ENCODE measurements at places on chromosomes 4 and X.

DNA sequence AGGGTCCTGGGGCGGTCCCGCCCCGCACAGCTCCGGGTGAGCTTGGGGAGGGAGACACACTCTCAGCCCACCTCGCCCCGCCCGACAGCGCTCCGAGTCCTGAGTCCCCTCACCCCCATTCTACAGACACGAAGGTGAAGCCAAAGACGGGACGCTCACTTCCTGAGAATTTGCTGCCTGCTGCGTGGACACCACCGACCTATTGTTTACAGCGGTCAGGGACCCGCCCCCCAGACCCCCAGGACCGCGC is 796 bp upstream of the ZNF141 start:
- no peak for DNase-seq

GRCh38 chrX:156001667-156002021 is 4.1 kb downstream of the IL9R start:
- no peak for DNase-seq

GRCh38 chr4:24053934-24054333 is 164.1 kb upstream of the PPARGC1A start:
- DNase-seq: no peak

- DNase-seq: no peak
Measured at GRCh38 chr4:152176627-152177214, 359.2 kb downstream of the FBXW7 start.

DNA sequence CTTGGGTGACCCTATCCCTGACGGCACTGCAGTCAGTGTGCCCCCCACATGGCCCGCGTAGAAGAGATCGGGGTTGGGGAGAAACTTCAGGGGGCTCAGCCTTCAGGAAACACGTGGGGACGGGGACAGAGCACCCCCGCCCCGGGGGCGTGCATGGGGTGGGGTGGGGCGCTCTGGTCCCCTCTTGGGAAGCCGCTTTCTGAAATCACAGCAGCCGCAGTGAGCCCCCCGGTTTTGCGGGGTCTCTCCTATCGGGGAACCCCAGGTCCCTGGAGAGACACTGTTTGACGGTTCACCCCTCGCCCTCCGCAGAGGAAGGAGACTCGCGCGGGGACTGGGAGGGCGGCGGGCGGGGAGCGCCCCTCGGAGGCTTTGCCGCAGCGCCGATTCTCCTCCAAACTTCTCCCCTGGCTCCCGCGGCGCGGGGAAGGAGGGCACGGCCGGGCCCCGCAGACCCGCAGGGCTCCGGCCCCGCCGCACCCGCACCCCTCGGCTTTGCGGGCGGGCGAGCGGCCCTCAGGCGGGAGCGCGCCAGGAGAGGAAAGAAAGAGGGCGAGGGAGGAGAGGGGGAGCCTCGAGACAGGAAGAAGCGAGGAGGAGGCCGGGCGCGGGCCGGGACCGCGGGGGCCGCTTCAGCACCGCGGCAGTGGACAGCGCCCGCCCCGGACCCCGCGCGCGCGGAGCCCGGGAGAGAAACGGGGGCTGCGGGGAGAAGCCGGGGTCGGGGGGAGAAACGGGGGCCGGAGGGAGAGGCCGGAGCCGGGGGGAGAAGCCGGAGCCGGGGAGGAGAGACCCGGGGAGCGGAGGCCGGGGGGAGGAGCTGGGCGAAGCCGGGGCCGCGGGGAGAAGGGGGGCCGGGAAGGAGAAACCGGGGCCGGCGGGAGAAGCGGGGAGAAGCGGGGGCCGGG is 612 bp downstream of the CPLX1 start:
- no peak for DNase-seq

DNA sequence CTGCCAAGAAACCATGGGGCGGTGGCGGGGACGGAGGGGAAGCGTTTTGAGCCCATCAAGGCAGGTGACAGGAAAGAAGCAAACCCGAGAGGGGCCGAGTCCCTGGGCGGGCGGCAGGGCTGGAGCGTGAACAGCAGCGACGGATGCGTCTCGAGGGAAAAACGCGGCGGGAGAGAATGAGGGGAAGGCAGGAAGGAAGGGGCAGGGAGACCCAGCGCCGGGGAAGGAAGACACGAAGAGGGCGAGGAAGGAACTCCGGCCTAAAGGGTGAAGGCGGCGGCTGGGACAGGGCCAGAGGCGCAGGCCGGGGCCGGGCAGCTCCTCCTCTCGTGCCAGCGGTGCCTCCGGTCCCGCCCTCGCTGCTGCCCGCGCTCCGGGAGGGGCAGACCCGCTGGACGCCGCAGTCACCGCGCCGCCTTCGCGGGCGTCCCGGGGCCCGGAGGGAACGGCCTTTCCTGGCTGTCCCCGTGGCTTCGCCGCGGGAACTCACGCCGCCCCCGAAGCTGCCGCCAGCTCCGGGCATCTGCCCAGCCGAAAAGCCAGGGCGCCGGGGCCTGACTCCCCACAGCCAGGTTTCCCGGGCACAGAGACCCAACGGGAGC is 751 bp upstream of the RGS12 start:
- no peak for DNase-seq

GRCh38 chr4:103092245-103092644 is 7.4 kb downstream of the BDH2 start:
- DNase-seq: no peak

DNA sequence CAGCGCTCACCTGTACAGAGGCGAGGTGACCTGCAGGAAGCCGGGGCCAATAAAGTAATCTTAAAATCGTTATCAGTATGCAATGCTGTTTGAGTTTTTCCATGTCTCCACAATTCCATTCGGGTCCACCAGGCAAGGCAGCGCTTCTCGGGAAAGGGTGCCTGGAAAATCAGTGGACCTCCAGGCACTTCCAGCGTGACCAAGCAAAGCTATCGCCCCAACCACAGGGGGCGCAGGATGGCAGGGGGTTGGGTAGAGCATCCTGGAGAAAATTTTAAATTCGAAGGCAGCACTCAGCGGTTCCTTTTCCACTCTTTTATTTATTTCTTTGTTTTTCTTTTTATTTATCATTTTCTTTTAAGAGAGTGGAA is 5.4 kb upstream of the SOX3 start:
- DNase-seq: no peak

GRCh38 chr4:117135634-117136354 is 50.4 kb upstream of the TRAM1L1 start:
- no peak for DNase-seq

- DNase-seq: no peak
Measured at GRCh38 chr4:112511093-112511802, 4.7 kb downstream of the NEUROG2 start.

- no peak for DNase-seq
Measured at GRCh38 chr4:187501731-187502130, 493.8 kb upstream of the ZFP42 start.

DNA sequence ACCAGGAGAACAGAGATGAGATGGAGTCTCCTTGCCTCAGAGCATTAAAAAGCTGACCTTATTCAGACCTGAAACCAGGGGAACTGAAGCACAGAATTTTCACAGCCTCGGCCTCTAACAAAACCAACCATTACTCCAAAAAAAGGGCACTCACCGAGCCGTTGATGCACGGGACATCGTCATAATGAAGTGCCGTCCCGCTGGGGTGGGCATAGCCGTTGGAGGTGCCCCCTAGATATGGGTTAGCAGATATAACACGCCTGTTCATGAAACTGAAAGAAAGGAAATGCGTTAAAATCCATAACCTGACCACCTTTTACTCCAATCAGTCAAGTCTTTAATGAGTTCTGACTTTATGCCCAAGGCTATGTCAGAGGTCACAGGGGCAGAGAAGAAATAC is 153.6 kb downstream of the AFAP1 start:
- DNase-seq: no peak

DNA sequence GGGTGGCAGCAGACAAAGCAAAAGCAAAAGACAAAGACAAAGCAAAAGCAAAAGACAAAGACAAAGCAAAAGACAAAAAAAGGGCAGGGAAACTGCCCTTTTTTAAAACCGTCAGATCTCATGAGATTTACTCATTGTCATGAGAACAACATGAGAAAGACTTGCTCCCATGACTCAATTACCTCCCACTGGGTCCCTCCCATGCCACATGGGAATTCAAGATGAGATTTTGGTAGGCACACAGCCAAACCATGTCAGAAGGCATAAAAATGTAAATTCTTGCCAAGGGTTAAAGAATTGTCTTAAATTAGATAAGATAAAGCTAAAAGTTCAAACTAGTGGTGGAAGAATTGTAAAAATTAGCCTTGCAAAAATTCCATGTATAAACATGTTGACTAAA is 419.7 kb downstream of the TRAM1L1 start:
- DNase-seq: no peak

DNA sequence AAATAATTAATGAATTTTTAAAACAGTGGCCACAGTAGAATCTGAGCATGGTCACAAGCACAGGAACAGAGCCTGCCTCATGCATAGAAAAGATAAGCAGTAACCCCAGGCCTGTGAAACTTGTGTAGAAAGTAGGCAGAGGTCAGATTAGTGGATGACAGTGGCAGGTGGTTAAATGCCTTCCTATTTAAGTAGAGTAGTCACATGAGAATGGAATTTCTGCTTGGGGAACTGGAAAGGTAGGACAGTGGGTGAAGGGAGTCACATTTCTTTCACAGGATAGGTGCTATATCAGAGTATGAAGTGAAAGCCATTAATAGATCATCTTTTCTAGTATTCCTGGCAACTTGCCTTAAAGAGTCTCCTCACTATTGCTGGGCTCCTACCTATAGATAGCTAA is 34.9 kb upstream of the ASB12 start:
- no peak for DNase-seq

- no peak for DNase-seq
Measured at GRCh38 chr4:74661427-74662201, 132.7 kb downstream of the BTC start.

DNA sequence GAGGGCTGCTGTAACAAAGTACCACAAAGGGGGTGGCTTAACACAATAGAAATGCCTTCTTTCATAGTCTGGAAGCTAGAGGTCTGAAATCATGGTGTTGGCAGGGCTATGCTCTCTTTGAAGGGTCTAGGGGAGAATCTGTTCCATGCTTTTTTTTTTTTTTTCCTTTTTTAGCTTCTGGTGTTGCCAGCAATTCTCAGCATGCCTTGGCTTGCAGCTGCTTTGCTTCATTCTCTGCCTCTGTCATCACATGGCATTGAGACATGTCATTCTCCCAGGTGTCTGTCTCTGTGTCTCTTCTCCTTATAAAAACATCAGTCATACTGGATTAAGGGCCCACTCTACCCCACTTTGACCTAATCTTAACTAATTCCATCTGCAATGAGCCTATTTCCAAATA is 78.6 kb upstream of the BOD1L1 start:
- DNase-seq: no peak

GRCh38 chrX:24673424-24673823 is 20.3 kb upstream of the POLA1 start:
- no peak for DNase-seq

GRCh38 chrX:113512700-113513395 is 672.2 kb upstream of the AMOT start:
- no peak for DNase-seq

All from activated T-helper 1 cell treated with anti-CD3 and anti-CD28 coated beads, Interleukin-2, amount 50 U/mL, for 16 hours (primary cell).